ENCODE measurements at places on chromosomes 4 and X. TPM values are rescaled to one million over a fixed set of nuclear protein-coding genes. Genes with fewer than 3 reads are reported as not detected.

DNA sequence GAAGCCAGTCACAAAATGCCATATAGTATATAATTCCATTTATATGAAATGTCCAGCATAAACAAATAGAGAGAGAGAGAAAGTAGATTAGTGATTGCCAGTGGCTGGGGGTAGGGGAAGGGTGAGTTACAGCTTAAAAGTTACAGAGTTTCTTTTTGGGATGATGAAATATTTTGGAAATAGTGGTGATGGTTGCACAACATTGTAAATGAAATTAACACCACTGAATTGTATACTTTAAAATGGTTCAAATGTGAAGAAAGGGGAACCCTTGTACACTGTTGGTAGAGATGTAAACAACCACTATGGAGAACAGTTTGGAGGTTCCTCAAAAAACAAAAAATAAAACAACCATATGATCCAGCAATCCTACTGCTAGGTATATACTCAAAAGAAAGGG lies 131.2 kb upstream of the GPC4 start:
- no peak for DNase-seq

GRCh38 chr4:76434901-76435527 lies at the start of gene SHROOM3:
SHROOM3 (plus strand) TSS chr4:76435229; CDS start chr4:76436053, 824 bp downstream.
- DNase-seq: no peak

- DNase-seq: no peak
These were observed 13.2 kb upstream of the S100P start for GRCh38 chr4:6680372-6681034.

DNA sequence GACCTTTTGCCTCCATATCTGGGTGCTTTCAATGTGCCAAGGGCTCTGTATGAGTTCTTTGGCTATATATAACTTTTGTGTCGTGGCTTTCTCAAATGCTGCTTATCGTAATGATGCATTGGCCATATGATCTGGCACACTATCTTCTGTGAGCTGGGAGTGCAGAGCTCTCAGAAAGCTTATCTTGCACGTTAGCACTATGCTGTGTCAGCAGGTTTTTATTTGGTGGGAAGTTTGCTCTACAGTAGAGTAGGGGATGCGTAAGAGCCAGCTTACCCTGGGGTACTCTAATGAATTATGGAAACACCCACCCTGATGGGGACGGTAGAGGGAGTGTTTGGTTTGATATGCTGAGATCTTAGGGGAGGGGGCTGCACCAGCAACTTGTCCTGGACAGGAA lies 119.6 kb downstream of the FAAH2 start:
- no peak for DNase-seq

- DNase-seq: no peak
These were observed 29.6 kb downstream of the MFAP3L start for GRCh38 chr4:169996379-169997240.

DNA sequence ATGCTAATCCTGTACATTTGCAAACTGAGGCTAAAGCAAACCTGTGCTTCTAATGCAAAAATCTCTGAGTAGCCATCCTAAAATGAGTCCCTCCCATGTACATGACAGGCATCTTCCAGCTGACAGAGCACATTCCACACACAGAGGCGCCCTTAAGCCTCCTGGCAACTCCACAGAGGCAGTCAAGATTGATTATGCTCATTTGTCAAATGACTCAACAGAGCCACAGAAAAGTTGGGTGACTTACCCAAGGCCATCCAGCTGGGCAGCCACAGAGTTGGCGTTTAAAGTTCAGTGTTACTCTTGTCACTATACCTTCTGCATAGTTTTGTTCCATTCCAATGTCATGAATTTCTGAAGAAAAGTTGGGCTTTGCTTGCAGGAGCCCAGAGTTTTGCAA lies 394.6 kb upstream of the FGF13 start:
- no peak for DNase-seq

DNA sequence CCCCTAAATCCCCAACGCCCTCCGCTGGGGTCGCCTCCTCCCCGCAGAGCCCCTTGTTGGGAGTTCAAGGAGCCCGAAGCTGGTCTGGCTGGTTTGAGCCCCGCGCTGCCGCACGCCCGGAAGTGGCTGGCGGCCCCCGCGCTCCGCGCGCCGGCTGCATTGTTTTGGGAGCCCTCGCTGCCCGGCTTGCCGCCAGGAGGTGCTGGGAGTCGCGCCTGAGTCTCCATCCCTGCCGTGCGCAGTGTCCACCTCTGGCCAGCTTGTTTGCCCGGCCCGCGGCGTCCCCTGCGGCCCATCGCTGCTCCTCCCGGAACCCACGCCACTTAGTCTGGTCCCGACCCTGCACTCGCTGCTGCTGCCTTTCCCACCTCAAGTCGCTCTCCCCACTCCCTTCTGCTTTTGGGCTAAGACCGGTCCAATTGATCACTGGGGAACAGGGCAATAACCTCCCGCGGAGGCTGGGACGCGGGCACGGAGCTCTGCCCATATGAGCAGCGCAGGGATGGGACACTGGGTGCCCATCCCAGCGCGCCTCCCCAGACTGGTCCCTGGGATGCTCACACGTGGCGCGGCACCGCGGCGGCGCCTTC lies 2.2 kb upstream of the SFRP2 start:
- no peak for DNase-seq

GRCh38 chr4:52032005-52032404 lies 6.1 kb downstream of the SGCB start:
- DNase-seq: no peak

DNA sequence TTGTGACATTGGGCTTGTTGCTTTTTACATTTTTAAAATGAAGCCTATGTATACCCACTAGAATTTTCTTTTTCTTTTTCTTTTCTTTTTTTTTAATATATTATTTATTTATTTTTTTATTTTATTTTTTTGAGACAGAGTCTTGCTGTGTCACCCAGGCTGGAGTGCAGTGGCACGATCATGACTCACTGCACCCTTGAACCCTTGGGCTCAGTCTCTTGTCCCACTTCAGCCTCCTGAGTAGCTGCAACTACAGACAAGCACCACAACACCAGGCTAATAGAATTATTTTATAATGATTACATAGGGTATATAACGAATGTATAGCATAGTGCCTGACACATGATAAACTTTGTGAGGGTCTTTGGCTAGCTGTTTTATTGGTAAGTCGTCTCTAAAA lies 64.9 kb downstream of the RBPJ start:
- DNase-seq: no peak

- peak; percentile 16 for DNase-seq
These were observed at the start of gene TAF9B for GRCh38 chrX:78139160-78140123. TAF9B (minus strand) TSS chrX:78139650; CDS start chrX:78139611, 39 bp downstream.

DNA sequence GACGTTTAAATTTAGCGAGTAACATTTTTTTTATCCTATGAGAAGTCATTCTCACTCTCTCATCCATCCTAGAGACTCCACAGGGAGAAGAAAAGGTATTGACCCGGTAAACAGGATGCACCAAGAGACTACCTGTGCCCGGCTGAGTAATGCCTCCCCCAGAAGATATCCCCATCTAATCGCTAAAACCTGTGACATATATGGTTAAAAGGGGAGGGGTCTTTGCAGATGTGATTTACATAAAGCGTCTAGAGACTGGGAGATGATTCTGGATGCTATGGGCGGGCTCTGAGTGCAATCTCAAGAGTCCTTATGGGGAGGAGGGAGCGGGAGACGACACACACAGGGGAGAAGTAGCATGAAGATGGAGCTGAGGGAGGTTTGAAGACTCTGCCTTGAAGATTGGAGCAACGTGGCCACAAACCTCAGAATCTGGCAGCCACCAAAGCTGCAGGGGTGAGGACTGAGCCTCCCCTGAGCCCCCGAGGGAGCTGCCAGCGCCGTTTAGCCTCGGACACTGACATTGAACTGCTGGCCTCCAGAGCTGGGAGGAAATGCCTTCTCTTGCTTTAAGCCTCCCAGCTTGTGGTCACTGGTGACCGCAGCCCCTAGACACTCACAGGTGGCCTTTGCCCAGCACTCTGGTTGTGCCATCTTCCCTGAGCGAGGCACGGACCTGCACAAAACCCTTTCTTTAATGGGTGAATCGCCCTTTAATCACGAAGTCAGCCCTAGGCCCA lies 11.2 kb downstream of the ABLIM2 start:
- no peak for DNase-seq

- no peak for DNase-seq
These were observed 349.2 kb upstream of the NOCT start for GRCh38 chr4:138666366-138666765.

GRCh38 chr4:1637580-1638271 lies 46.4 kb downstream of the FAM53A start:
- no peak for DNase-seq

GRCh38 chrX:77788050-77788449 lies 2.0 kb upstream of the ATRX start:
- DNase-seq: no peak

DNA sequence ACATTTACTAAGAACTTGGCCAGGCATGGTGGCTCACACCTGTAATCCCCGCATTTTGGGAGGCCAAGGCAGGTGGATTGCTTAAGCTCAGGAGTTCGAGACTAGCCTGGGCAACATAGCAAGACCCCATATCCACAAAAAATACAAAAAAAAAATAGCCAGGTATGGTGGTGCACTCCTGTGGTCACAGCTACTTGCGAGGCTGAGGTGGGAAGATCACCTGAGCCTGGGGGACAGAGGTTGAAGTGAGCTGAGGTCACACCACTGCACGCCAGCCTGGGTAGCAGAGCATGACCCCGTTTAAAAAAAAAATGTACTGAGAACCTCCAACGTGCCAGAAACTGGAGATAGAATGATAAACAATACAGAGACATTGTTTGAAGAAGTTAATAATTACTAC lies 8.0 kb downstream of the OPRPN start:
- no peak for DNase-seq

GRCh38 chrX:36583674-36584073 lies 424.5 kb upstream of the FAM47C start:
- DNase-seq: no peak

DNA sequence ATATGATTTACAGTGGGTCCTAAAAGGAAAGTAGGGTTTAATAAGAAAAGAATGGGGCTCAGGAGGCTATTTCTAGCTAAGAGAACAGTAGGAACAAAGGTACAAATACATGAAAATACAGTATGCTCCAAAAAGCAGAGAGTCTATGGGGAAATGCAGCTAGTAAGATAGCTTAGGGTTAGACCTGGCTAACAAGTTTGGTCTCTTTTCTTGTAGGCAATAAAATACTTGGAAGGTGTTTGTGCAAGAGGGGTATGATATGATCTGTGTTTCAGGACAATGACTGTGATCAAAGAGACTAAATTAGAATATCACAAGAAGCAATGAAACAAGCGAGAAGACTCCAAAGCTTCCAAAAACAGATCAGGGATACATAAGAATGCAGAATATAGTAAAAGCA lies 33.5 kb upstream of the SH3KBP1 start:
- DNase-seq: no peak

DNA sequence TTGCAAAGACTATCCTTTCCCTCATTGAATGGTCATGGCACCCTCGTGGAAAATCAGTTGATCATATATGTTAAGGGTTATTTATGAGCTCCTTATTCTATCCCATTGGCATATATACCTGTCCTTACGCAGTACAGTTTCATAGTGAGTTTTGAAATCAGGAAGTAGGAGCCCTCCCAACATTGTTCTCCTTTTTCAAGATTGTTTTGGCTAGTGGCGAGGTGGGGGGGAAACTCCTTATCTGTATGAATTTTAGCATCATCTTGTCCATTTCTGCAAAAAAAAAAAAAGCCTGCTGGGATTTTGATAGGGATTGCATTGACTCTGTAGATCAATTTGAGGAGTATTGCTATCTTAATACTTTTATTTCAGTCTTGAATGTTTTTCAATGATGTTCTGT lies 2.5 kb upstream of the USP9X start:
- no peak for DNase-seq

DNA sequence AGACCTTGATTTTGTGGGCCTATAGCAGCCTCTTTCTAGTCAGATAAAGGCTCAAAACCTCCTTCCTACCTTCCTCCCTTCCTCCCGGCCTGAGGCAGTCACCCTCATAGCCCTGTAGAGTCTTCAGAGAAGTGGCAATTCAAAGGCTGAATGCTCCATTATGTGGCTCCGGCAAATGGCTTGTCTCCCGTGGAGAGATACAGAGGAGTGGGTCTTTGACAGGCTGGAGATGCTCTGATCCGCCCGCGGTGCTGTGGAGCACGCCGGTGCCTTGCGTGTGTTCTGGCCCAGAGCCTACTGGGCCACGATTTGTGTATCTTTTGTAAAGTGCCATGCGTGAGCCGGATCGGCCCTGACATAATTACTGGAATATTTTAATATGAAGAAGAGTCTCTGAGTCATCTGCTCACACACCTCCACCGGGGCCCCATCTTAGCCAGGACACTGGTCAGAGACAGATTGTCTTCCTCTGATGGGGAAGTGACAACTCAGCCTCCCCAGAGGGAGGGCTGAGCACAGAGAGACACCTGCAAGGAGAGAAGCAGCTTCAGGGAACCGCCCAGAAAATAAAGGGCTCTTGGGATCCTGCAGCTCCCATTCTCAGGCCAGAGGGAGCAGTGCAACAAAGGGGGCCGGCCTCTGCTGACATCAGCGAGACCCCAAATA lies 88.7 kb downstream of the DCTD start:
- DNase-seq: no peak

GRCh38 chr4:138595731-138596460 lies 353.7 kb upstream of the SLC7A11 start:
- no peak for DNase-seq

DNA sequence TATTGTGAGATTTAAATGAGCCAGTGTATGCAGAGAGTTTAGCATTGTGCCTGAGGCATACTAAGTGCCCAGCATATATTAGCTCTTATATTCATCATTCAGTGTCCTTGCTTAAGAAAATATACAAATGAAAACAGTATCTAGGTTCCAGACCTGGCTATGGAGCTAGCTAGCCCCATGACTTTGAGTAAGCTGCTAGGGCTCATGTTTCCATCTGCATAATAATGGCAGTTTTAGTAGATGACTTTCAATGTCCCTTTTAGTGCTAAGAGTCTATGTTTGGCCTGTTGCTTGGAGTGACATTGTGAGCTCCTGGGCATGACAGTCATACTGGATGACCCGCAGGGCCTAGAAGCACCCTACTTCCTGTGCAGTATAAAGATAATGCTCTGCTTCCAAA lies 435.3 kb downstream of the ZIC3 start:
- DNase-seq: no peak

GRCh38 chr4:162684998-162685397 lies 481.7 kb downstream of the NAF1 start:
- peak; percentile 6 for DNase-seq

Gene TXK
- total RNA-seq: 2.0 TPM

Gene KCNE5
- not detected for total RNA-seq

Gene COX7B2
- total RNA-seq: not detected

Gene DCAF4L1
- total RNA-seq: not detected

Gene NEUROG2
- not detected for total RNA-seq

Gene ASMT
- total RNA-seq: not detected

Gene FHIP1A
- total RNA-seq: 8.5 TPM

Gene ZNF141
- total RNA-seq: 5.2 TPM

Gene NPY5R
- 0.12 TPM for total RNA-seq

Gene FOXR2
- not detected for total RNA-seq

Data from epithelial cell of proximal tubule (primary cell).